ENCODE measurements at places on chromosomes 3 and 15. TPM values are rescaled to one million over a fixed set of nuclear protein-coding genes. Genes with fewer than 3 reads are reported as not detected.

C3orf62 gene
- 3.9 TPM for total RNA-seq

ALPK3 gene
- 6.9 TPM for total RNA-seq

GRCh38 chr3:71653414-71653807 lies 69.9 kb upstream of the FOXP1 start:
- no peak for DNase-seq

- DNase-seq: peak; percentile 19
Measured at GRCh38 chr3:107275511-107275910, 101.7 kb upstream of the CCDC54 start.

DNA sequence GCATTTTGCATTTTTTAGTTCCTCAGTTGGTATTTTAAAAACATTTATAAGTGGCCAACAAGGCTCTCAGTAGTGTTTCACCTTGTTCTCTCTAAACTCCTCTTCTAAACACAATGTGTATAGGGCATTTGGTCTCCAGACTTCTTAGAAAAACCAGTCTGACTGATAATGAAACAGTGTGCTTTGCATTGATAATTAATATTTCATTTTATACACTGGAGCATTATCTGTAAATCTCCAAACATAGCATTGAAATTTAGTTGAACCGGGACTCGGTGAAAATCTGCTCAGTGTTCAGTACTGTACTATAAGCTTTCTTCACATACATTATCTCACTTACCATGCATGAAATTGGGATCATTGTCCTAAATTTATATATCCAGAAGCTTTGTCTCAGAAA lies 53.6 kb downstream of the SETD5 start:
- no peak for DNase-seq

DNA sequence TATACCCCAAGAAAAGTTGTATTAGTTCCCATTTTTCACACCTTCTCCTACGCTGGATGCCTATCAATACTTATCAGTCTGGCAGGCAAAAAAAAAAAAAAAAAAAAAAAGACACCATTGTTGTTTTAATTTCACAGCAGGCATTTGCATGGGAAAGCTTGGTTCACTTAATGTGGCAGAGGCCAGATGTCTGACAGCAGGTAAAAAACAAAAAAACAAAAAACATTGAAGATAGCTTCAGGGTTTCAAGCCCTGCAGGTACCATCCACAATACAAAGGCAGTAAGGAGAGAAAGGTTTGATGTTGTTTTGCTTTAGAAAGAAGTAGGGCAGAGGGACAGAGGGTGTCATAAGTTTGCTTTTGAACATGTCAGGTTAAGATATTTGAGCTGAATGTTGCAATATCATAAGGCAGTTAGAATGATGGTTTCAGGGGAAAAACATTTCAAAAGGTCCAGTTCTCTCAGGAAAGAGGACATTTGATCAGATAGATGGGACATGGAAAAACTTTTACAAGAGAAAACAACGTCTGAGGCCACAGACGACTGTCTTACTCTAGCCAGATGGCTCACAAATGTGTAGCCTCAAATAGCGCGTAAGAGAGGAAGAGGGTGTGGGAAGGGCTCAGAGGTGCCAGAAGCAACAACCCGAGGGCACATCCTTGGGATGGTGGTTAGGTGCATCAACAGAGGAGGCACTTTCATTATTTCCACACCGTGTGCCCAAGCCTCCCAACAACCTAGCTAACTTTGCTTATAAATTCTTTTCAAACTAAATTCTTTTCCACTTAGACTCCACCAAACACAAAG lies 25.7 kb downstream of the PCOLCE2 start:
- peak; percentile 63 for DNase-seq

TMEM45A gene
- 7.6 TPM for total RNA-seq

RETNLB gene
- total RNA-seq: not detected

GRCh38 chr3:150680562-150680961 lies 23.2 kb downstream of the ERICH6 start:
- DNase-seq: no peak

- no peak for DNase-seq
Measured at GRCh38 chr15:79433276-79433990, 1.3 kb downstream of the MINAR1 start.

C3orf22 gene
- not detected for total RNA-seq

GPR15 gene
- total RNA-seq: not detected

OR5K4 gene
- total RNA-seq: not detected

HIGD2B gene
- not detected for total RNA-seq

DNA sequence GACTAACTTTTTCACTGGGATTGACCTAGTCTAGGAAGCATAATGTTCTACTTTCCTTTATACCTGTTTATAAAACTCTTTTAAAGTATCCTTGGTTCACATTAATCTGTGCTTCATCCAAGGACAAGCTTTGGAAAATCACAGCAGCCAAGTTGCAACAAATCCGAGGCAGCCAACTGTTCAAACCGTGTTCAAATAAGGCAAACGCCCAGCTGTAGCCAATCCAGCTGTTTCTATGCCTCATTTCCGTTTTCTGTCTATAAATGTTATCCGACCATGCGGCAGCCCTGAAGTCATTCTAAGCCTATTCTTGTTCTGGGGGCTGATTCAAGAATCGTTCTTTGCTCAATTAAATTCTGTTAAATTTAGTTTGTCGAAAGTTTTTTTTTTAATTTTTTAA lies 78.3 kb downstream of the FMN1 start:
- DNase-seq: no peak

ZNF609 gene
- 9.9 TPM for total RNA-seq

OCA2 gene
- not detected for total RNA-seq

DAZL gene
- 0.04 TPM for total RNA-seq

DNA sequence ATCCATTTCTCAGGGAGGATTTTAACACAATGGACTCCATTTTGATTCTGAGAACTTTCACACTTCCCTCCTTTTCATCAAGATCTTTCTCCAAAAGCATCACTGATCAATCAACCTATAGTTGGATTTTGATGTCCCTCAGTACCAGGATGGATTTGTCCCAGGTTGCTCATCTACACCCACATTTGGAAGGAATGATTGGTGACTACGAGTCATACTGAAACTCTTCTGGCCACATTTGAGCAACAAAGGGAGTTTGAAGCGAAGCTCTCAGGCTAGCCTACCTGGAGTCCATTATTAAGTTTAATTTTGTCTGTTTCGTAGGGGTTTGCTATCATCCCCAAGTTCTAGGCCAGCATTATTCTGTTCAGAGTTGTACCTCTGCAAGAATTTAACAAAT lies 31.3 kb upstream of the ATP8B4 start:
- no peak for DNase-seq

DNA sequence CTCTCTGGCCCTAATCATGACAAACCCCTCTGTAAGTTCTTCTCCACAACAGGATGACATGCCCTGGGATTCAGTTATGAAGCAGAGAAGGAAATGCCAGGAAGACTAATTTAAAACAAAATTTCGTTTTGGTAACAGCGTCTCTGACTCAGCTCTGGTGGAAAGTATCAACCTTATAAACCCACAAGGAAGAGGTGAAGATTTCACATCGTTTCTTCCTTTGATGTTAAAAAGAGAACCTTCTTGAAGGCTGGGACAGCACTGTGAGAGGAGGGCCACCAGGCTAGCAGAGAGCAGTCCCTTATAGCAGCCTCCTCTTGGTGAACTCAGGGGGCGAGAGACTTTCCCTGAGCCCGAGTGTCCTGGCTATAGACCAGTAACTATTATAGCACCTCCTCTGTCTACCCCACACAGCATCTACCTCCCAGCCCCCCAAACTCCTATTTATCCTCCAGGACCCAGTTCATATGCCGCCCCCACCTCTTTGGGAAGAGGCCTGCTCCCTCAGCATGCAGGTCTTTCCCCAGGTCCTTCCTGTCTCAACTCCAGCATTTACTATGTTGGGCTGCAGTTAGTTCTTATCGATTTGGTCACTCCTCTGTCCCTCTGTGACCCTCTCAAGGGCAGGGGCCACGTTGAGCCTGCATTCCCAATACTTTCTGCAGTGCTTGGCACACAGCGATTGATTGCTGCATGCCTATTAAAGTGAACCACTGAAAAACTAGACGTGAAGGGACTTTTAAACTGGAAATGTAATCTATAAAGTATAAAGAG lies 321.5 kb upstream of the ICE2 start:
- DNase-seq: no peak

GRCh38 chr15:88894819-88895767 lies at the start of gene HAPLN3:
TSS of gene HAPLN3 (minus strand) at chr15:88895544. CDS start at chr15:88887298, 8,246 bp downstream.
- no peak for DNase-seq

XXYLT1 gene
- 25.5 TPM for total RNA-seq

GABRR3 gene
- not detected for total RNA-seq

- peak; percentile 5 for DNase-seq
Measured at GRCh38 chr3:63655519-63655918, 3.0 kb downstream of the SNTN start.

- DNase-seq: no peak
Measured at GRCh38 chr3:73449774-73450173, 175.0 kb downstream of the PDZRN3 start.

TTC21A gene
- 1.2 TPM for total RNA-seq

SNRPA1 gene
- 66.1 TPM for total RNA-seq

DNA sequence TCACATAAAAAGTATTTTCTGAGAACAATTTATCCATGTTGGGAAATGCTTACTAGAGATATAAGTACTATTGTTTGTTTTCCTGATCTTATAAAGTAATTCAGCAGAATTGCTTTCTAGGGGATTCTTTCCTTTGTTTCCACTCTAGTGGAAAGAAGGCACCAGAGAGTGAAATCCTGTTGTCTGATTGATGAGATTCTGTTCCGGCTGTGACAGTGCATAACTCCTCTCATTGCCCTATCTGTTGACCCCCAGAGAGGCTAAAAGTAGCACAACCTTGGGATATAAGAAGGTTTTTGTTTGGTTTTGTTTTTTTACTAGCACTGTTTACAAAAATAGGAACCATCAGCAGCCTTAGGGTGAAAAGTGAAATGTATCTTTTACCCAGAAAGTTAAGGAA lies 114.1 kb downstream of the ALCAM start:
- no peak for DNase-seq

DNA sequence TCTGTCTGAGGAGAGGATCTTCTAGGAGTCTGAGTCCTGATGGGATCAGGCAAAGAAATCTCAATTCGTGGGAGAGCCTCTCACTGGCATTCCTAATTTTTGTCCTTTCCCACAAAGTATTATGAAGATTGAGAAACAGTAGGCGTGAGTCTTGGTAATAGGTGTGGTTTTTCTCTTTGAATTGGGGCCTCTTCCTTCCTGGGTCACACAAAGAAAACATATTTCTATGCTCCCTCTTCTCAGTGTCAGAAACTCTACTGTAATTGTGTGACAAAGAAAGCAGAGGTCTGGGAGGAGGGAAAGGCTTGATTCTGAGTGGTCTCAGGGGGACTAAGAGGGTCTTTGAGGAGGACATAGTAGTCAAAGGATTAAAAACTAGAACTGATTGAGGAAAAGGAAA lies 6.0 kb downstream of the GABRR3 start:
- DNase-seq: no peak

DNA sequence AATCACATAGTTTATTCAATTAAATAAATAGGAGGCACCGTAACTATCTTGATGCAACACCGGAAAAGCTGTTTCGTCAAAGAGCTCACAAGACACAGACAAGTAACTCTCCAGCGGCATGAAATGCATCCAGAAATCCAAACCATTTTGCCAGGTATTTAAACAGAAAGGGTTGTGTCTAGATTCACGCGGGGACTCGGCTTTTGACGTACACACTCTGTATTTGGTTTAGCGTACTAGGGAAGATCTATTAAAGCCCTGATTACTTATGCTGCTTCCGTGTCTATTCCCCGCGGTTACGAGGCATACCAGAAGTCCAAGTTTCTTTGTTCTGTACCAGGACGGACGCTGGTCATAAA lies 718 bp downstream of the BNIP2 start:
- DNase-seq: peak; percentile 27

MFSD1 gene
- total RNA-seq: 45.3 TPM

DNA sequence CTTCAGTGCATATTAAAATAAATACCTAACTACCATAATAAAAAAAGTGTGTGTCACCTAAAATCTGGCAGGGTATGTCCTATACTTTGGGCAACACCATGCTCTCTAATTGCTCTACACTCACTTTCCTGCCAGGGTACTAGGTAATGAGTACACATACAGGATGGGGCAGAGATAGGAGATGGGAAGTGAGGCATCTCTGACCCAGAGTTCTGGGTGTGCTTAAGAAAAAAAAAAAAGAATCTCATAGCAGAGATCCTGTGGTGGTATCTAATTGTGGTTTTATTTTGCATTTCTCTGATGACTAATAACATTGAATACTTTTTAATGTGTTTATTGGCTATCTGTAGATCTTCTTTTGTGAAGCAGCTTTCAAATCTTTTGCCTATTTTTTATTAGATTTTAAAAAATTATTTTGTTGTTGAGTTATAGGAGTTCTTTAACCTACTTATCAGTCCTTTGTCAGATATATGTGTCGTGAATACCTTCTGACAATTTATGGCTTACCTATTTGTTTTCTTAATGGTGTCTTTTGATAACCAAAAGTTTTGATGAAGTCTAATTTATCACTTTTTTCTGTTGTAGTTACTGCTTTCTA lies 48.0 kb downstream of the EEFSEC start:
- no peak for DNase-seq

- DNase-seq: peak; percentile 84
Measured at GRCh38 chr15:55846116-55846707, 103.3 kb upstream of the PRTG start.

GRCh38 chr3:128188326-128188725 lies 35.0 kb downstream of the EEFSEC start:
- no peak for DNase-seq

- no peak for DNase-seq
Measured at GRCh38 chr3:155934230-155934629, 63.8 kb downstream of the GMPS start.

KBTBD12 gene
- total RNA-seq: not detected

DNA sequence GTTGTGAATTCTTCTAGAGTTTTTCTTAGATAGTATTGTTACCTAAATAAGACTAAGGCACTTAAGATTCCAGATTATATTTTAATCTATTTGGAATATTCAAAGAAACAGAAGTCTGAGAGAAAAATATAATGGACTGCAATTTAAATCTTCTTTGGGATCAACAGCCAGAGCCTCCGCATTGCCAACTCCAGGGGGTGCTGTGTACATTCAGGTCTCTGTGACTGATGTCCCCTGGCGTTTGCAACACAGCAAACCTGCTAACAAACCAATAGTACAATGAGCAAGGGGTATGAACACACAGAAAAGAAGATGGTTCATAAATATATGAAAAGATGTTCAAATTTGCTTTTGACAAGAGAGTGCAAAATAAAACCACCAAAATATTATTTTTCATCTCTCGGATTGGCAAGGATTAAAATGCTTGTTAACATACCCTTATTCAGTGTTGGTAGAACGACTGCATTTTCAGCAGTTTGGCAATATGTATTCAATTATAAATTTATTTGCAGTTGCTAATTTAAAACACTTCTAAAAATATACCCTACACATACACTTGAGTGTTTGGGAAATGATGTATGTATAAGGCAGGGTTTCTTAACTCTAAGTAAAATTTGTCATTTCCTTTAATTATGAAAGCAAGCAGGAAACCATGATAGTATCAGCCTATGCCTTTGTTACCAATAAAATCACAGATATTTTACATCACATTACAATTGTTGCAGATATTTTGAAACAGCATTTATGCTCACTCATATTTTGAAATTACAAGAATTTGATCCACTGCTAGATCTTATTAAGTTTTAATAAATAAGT lies 16.1 kb upstream of the TM4SF1 start:
- peak; percentile 84 for DNase-seq

Measured in PC-3 (cell line).